NCI-H226 (cell line): ENCODE measurements at places on chromosomes 11 and 22.

DNA sequence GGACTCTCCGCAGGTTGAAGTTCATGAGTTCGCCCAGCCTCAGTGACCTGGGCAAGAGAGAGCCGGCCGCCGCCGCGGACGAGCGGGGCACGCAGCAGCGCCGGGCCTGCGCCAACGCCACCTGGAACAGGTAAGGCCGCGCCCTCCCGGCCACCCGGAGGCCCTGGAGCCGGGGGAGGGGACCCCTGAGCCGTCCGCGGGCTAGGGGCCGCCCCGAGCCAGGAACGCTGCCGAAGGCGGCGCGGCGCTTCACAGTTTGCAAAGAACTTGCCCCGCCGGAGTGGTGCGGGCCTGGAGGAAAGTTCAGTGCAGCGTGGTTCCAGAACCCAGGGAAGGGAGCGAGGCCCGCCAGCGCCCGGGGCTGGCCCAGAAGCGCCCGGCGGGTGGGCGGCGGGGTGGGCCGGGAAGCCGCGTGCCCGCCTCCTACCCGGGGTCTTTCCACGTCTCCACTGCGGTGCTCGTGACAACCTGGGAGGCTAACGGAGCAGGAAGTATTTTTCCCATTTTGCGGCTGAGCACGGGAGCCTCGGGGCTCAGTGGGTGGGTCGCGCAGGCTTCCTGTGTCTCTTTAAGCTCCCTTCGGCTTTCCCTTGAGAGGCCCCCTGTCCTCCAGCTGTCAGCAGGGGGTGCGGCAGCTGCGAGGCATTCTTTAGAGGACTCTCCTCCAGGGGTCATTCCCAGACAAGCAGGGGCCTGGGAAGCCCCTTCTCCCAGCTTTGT, 635 bp downstream of the PRR5 start:
- no peak for DNase-seq

DNA sequence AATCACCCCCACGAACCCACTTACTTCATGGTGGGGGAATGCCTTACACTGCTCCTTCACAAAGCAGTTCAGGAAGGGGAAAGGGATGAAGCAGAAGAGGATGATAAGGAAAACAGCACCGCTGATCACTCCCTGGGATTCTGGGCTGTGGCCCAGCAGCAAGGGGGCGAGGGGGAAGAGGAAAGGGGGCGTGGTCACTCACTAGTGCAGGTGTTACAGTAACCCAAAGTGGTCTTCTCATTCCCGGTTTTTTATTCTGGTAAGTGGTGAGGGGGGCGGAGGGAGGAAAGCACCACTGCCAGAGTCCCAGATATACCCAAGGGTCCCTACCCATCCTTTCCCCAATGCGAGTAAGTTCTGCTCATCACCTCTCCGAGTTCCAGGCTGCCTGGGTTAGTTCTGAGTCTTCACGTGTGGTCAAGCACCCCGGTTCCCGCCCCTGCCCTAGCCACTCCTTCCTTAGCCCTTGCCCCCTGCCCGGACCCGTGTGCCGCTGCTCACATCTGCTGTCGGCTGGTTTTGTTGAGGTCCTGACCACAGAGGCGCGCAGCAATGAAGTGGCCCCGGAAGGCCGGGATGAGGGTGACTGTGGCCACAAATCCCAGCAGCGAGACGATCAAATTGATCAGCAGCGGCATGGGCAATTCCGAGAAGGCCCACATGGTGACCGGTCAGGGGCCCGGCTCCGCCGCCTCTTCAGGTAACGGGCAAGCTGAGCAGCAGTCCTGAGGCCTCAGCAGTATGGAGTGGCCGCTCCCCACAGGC, 477 bp downstream of the DPAGT1 start:
- no peak for DNase-seq

- DNase-seq, result peak; percentile 70
Observed at GRCh38 chr11:128187377-128187776, 400.0 kb downstream of the ETS1 start.

- peak; percentile 39 for DNase-seq
Observed at GRCh38 chr11:88102598-88102934, 72.7 kb downstream of the RAB38 start.

DNA sequence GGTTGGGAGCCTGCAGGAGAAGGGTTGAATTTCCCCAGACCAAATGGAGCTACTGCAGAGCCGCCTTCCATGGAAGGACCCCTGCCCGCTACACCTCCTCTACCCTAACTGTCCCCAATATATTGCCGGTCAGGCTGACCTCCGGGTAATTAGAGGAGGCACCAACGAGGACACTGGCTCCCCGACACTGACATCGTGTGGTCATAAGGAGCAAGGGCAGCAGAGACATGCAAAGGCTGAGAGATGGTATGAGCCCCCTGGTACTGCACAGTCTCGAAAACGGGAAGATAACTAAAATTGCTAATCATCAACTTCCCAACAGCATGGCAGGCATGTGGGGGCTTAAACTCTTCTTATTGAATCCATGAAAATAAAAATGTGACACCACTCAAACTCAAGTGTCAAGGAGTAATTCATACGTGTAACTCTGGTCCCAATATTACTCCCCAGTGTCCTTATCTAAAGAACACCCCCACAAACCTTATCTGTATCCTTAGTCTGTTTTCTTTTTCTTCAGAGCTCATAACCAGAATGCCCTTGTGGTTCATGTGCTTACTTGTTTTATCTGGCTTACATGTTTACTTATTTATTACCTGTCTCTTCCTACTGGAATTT, 4.4 kb downstream of the CAVIN3 start:
- peak; percentile 55 for DNase-seq

DNA sequence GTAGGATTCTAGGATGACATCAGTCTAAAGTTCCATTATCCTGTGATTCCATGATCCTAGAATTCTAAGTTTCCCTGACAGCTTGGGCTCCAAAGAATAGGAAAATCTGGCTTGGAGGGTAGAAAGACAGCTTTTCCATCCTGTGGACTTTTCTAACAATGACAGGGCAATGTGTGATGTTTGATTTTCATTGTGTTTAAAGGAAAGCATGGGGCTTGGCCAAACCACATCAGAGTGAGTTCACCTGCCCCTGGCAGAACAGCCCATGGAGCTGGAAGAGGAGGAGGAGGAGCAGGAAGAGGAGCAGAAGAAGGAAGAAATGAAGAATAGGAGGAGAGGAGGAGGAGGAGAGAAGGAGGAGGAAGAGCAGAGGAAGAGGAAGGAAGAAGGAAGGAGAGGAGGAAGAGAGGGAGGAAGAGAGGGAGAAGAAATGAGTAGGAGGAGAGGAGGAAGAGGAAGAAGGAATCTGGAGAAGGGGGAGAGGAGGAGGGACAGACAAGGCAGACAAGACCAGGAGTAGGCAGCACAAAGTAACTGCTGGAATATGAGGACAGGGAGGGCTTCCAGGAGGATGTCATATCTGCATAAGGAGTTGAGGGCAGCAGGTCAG, 53.1 kb upstream of the WNT11 start:
- no peak for DNase-seq

GRCh38 chr11:36022882-36023281, 79.0 kb downstream of the LDLRAD3 start:
- no peak for DNase-seq

DNA sequence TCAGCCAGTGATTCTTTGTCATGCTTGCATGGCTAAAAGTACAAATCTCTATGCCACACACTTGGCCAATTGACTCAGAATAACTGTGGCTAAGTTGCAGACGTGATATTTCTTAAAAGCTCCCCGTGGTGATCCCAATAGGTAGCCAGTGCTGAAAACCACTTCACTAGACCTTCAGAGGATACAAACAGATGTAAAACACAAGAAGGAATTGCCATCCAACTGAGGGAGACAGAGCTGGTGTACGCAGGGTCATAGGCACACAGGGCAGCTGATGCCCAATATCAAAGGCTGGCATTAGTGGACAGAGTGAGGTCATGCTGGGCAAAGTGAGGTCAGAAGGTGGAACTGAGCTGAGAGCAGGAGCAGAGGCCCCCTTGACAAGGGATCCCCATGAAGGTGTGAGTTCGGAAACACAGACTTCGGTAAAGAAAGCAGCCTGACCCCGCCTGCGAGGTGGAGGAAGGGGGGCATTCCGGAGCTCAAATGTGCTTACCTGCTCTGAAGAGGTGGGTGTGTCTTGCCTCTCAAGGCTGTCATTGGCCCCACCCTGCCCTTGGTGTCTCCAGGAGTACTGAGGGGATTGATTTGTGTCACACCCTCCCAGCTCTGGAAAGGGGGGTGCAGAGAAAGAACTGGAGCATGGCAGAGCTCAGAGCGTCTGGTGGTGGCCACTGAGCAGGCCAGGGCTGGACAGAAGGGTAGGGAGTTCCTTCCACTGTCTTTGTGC, 344.9 kb upstream of the B3GAT1 start:
- no peak for DNase-seq

DNA sequence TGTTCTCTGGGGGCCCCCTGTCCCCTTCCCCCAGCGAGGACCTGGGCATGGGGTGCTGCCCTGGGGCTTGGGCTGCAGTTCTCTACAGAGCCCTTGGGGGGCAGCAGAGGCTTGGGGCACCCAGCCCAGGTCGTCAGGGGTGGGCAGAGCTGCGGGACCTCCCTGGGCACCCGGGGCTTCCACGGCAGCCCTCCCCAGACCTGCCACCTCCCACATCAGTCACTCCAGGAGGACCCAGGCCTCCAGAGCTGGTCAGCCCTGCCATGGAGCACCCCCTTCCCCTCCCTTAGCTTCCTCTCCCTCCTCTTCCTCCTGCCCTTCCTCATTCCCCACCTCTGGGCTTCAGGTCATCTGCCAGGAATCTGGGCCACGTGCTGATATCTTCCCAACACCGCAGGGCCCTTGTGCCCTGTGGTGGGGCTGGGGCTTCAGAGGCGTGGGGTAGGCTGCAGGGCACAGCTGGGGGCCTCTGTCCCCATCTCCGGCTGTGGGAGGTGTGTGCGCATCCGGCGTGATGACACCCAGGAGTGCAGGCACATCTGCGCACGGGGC, 5.8 kb downstream of the TSPAN4 start:
- DNase-seq, result no peak

DNA sequence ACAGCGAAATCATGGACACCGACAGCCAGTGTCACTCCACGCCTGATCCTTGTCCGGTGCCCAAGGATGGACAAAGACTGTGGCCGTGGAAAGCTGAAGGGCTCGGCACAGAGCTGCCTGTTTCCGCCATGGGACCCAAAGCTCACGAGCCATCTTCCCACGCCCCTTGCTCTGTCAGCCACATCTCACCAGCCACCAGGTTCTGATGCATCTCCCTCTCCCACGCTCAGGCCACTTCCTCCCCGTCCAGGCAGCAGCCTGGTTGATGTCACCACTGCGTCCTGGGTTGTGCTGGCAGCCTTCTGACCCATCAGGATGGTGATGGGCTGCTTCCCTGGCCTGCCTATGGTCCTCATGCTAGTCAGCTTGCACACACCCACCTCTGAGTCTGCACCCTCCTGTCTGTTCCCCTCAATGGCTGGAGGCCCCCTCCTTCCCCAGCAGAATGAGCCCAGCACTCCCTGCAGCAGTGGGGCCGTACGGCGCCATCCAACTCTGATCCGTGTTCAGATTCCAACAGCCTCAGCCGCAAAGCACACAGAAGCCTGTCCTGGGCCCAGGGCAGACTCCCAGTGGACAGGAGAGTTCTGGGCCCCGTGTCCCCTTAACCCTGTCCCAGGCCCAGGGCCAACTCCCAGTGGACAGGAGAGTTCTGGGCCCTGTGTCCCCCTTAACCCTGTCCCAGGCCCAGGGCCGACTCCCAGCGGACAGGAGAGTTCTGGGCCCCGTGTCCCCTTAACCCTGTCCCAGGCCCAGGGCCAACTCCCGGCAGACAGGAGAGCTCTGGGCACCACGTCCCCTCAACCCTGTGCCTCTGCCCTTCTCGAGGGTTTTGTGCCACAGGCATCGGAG, 259.5 kb downstream of the BRD1 start:
- DNase-seq, result no peak

GRCh38 chr11:130602641-130603334, 154.3 kb downstream of the ADAMTS15 start:
- no peak for DNase-seq

DNA sequence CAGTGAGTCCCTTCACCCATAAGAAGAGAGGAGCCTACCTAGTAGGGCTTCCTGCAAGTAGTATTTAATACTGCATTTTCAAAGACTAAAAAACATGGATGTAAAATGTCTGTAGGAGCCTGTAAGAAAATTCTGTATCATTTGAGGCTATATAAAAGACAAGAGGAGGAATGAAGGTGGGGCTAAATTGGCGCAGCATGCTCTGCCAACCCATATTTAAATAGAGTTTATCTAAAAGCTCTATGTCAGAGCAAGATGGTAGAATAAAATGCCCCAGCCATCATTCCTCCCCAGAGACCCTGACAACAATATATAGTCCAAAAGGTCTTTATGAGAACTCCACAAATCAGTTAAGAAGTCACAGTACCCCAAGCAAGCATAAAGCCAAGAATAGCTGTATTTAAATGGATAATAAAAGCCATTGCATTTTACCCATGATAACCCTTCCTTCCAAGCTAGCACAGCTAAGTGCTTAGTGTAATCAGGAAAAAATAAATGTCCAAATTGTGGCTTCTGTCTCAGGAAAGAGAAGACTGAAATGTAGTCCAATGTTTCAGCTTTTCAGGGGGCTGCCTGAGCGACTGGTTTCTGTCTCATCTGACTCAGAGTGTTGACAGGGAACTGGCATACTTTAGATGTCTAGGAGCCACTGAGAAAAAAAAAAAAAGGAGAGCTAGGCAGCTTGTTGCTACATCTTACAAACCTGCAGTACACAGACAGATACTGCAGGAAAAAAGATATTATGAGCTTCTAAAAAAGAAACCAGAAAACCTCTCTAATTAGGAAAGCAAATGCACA, 258.6 kb downstream of the METTL15 start:
- DNase-seq, result peak; percentile 9

DNA sequence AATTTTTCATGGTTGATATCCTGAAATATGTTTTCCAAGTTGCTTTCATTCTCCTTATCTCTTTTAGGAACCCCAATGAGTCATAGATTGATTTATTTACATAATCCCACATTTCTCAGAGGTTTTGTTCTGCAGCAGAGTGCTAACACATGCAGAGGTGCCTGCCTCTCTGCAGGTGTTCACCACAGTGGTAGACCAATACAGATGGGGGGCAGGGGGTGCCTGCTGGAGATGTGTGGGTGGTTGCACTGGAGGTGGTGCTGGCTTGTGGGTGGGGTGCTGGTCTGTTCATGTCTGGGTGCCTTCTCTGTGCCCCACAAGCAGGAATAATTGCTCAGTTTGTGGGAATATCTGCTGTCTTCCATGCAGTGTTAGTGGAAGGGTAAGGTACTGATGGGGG, 131.1 kb downstream of the JRKL start:
- DNase-seq, result peak; percentile 42

- peak; percentile 66 for DNase-seq
Observed at GRCh38 chr11:104625246-104625645, 273.0 kb downstream of the CASP12 start.

GRCh38 chr11:44585421-44585820, 20.0 kb downstream of the CD82 start:
- DNase-seq, result no peak

GRCh38 chr11:75530577-75530976, 4.8 kb upstream of the GDPD5 start:
- DNase-seq, result no peak

DNA sequence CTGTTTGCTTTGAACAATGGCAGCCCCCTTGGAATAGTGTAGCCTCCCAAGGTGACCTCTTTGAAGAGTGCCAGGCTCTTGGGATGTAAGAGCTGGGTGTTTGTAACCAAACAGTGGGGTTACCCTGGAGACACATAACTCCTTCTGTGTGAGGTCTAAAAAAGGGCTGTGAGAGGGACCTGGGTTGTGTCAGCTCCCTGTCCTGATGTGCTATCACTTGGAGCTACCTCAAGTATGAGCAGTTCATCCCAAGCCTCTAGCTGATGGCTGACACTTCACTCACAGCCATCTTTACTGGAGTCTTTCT, 40.2 kb downstream of the TSPAN18 start:
- peak; percentile 30 for DNase-seq
